Suppressor macrophage (primary cell): ENCODE measurements at places on chromosomes 6 and 20.

- no peak for DNase-seq
Measured at GRCh38 chr6:3077430-3077829, 9.1 kb downstream of the RIPK1 start.

DNA sequence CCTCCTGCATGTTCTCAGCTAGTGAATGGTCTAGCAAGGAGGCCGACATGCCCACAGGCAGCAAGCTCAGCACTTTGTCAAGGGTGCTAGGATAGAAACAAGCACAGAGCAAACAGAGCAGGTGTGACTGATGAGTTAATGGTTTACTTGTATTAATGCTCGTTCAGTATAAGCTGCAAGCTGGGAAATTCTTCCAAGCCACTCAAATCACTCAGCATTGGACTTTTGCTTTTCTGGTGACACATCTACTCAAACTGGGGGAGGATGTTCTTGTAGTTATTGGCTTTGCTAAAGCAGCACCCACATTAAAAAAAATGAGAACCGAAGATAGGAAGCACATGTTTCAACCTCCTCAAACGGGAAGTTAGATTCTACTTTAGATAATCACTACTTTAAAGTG lies 43.1 kb upstream of the NEDD9 start:
- peak; percentile 90 for DNase-seq

GRCh38 chr20:18250217-18250616 lies 38.1 kb upstream of the ZNF133 start:
- DNase-seq = no peak

DNA sequence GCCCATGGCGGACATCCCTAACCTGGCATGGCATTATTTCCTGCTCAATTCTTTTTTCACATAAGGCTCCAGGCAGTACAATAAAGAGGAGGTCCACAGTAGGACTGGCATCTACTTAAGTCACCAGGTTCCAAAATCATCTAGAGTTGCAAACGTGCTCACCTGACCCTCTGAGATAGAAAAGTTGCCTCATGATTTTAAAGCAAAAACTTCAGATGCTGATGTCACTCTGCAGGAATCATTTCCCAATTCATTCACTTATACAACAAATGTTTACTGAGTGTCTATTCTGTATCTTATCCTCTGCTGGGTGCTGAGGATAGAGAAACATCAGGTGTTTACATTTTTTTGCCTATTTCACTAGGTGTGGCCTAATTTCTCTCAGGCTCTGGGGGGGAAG lies 2.2 kb downstream of the ADGRF4 start:
- DNase-seq = no peak

GRCh38 chr6:140988780-140989179 lies 1143.9 kb upstream of the GJE1 start:
- no peak for DNase-seq

GRCh38 chr6:143564484-143565017 lies 53.0 kb upstream of the FUCA2 start:
- DNase-seq = no peak

DNA sequence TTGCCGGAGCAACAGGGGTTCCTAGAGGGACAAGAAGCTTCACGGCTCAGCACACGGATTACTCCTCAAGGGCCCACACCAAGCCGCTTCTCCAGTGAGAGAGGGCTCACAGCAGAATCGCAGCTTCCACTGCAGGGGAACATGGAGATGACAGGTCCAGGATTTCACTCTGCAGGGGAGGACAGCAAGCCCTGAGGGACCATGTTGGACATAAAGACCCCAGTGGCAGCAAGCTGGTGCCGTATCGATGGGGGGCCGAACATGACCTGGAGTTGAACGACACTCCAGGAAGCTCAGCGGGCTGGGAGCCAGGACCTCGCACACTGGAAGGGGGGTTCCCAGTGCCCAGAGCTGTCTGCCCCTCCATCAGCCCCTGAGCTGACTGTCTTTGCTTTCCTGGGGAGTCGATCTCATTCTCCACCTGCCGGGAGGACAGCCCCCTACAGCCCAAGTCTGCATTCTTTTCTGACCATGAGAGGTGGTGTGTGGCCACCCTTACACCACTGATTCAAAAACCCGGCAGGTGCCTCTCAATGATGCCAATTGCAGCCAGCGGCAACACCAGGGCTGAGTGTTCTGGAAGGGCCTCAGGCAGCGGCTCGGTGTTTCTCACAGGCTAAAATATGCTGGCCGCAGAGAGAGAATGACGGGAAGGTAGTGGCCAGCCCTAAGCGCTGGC lies 194.5 kb upstream of the CDH4 start:
- DNase-seq = no peak

GRCh38 chr20:6053776-6054688 lies at the start of gene LRRN4:
LRRN4 (minus strand) TSS chr20:6054060; CDS start chr20:6052799, 1,261 bp downstream.
- no peak for DNase-seq

DNA sequence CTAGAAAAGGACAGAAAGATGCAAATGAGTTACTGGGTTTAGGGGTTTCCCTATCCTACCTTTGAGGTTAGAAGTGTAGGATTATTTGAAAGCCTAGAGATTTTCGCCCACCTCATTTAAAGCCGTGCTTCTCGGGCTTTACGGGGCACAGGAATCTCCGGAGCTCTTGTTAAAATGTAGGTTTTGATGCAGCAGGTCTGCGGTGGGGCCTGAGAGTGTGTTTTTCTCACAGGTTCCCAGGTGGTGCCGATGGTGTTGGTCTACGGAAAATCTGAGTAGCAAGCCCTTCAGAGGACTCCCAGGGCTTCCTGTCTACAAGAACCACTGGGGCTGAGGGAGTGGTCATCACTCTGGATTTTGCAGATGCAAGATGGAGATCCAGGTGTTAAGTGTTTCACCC lies 47.5 kb downstream of the TRAM2 start:
- no peak for DNase-seq

- DNase-seq = no peak
Measured at GRCh38 chr6:153944201-153944600, 94.8 kb upstream of the OPRM1 start.

- DNase-seq = no peak
Measured at GRCh38 chr6:38720295-38720694, 5.2 kb downstream of the DNAH8 start.

DNA sequence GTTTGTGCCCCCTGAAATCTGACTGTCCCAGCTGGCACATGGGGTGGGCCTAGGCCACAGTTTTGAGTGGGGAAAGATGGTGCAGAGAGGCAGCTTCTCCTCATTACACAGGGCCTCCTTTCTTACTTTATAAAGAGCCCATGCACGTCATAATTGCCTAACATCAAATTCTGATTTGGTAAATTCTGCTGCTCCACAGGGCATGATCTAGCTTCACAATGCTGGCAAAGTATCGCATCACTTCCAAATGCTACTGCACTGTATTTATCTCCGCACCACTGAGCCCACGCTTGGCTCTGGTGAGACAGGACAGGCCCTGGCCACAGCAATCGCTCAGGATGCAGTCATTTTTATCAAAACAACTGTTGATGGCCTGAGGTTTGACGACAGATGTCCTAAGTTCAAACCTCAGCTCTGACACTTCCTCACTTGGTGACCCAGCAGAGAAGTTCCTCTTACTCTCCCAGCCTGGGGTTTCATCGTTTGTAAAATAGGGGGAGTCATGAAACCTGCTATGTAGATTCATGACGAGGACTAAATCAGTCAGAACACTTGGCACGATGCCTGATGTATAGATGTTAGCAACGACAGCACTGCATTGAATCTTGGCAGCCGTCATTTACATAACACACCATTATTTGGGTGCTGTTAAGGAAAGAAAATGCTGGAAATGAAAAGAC lies 187.9 kb downstream of the TTLL2 start:
- DNase-seq = peak; percentile 27

DNA sequence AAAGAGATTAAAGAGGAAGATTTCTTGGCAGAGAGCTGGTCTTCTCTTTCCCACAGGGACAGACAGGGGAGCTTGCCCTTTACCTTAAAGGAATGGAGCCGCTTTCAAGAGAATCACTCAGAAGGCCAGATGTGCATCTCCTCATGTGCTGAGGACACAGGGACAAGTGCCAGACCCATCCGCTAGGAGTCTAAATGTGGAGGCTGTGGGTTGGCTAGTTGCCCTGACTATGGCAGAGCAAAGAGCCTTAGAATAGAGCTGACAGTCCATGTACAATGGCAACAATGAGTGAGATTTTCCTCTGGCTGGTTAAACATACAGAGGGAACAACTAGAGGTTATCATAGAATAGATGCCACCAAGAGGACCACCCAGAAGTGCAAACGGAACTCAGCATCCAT lies 7.3 kb upstream of the DOK5 start:
- no peak for DNase-seq
